ENCODE measurements at places on chromosomes 1 and 21.

GRCh38 chr1:92509619-92510018 is 22.9 kb upstream of the GFI1 start:
- no peak for DNase-seq

GRCh38 chr1:14848625-14849024 is 250.1 kb downstream of the KAZN start:
- no peak for DNase-seq

- DNase-seq = no peak
These were observed 1.2 kb downstream of the ZNF692 start for GRCh38 chr1:248857749-248858095.

GRCh38 chr1:150765296-150765976 is at the start of gene CTSS:
Gene CTSS, minus strand, starts transcription at chr1:150765778. Its CDS starts 1,015 bp downstream, at chr1:150764763.
- DNase-seq = no peak

GRCh38 chr1:212512816-212513559 is 80.3 kb downstream of the NENF start:
- no peak for DNase-seq
